Right renal pelvis (tissue), 4 donors: ENCODE measurements at places on chromosomes 7 and 10.

- DNase-seq = no peak
Observed at GRCh38 chr10:17643339-17643754, 604 bp upstream of the STAM start.

GRCh38 chr10:132439025-132439388, 42.0 kb downstream of the PWWP2B start:
- no peak for DNase-seq

DNA sequence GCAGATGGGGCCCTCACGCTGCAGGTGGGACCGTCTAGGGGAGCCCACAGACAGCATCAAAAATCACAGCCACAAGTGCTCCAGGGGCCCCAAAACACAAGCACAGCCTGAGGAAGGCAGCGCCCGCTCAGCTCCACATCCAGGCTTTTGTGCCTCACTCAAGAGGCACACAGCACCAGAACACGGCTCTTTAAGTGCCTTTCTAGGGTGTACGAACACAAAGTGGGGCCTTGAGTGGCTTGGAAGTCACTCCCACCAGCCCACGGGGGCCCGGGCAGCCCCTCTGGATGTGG, 65.2 kb downstream of the DIP2C start:
- DNase-seq = no peak

DNA sequence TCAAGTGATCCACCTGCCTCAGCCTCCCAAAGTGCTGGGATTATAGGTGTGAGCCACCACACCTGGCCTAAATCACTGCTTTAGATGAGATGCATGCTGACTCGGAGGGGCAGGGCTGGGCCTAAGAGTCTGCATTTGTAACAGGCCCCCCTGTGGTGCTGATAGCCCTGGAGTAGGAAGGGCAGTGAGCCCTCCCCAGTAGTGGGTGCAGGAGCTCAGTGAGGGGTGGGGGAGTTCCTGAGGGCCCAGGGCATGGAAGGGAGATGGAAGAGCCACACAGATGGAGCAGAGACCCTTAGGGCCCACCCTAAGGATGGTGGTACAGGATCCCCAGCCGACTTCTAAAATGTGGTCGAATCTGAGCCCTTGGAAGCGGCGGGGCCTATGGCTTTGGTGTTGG, 131.7 kb upstream of the PPIF start:
- no peak for DNase-seq

GRCh38 chr7:139854124-139854511, 25.1 kb downstream of the TBXAS1 start:
- no peak for DNase-seq

GRCh38 chr10:126777714-126778113, 107.2 kb upstream of the C10orf90 start:
- DNase-seq = no peak

DNA sequence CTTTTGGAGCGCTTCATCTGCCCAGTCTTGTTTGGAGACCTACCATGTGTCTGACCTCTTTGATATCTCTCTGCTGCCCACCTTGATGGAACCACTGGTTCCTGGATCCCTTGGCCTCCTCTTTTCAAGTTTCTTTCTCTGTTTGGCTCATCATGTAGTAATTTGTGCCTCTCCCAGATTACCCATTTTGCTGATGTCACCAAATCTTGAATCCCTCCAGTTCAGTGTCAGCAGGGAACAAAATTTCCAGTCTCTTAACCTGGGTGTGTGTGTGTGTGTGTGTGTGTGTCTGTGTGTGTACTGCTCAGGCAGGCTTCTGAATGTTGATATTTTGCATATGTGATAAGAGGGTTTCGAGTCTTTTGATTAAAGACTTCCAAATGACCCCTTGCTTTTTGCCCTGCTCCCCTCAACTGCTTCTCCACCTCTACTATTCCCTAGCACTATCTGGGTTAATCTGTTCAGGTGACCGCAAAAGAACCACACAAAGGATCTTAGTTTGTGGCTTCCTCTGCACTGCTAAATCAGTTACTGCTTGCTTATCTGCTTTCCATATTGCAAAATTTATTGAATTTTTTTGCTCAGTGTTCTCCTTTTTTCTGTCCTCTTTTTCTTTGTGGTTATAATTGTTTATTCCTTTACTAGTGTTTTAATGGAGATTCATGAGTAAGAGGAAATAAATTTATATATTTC, 25.7 kb downstream of the MYO3A start:
- DNase-seq = no peak

DNA sequence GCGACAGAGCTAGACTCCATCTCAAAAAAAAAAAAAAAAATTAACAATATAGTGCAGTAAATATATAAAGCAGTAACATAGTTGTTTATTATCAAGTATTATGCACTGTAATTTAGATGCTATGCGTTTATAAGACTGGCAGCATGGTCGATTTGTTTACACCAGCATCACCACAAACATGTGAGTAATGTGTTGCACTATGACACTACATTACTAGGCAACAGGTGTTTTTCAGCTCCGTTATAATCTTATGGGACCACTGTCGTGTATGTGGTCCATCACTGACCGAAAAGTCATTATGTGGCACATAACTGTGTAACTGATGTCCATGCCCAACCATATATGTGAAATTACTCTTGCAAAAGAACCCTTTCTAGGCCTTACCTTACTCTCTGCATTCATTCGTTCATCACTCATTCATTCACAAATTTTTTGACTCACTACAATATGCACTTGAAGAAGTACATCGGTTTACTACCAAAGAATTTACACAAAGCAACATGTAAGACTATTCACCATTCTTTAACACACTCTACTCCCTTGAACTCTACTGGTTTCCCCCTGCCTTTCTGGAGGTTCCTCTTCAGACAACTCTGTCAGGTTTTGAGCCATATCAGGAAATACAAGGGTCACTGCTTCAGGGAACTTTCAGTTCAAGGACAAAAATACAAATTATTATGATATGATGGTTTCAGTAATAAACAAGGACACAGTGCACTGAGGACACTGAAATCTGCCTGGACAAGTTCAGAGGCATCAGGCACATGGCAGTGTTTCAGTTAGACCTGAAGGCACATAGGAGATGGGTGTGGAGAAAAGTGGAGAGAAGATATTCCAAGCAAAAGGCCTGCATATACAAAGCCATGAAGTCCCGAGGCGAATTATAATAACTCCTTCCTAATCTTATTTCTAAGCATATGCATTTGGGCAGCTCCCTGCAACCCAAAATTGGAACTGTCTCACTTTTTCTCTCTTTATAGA, 17.4 kb downstream of the ITGB1 start:
- DNase-seq = no peak
